ENCODE measurements at places on chromosomes 7 and 10.
A peak's percentile ranks its signal among the peaks of the same experiment; 100 is the strongest.

- DNase-seq = no peak
These were observed 3.9 kb upstream of the HOXA2 start for GRCh38 chr7:27106181-27106900.

- DNase-seq = no peak
These were observed 27.8 kb downstream of the CRHR2 start for GRCh38 chr7:30654296-30655090.

- no peak for DNase-seq
These were observed 148.4 kb downstream of the CREB5 start for GRCh38 chr7:28560767-28561166.

- DNase-seq = peak; percentile 22
These were observed 16.5 kb downstream of the DENND11 start for GRCh38 chr7:141685285-141686023.

GRCh38 chr10:104351061-104351702 is 2.5 kb upstream of the CFAP58 start:
- no peak for DNase-seq

DNA sequence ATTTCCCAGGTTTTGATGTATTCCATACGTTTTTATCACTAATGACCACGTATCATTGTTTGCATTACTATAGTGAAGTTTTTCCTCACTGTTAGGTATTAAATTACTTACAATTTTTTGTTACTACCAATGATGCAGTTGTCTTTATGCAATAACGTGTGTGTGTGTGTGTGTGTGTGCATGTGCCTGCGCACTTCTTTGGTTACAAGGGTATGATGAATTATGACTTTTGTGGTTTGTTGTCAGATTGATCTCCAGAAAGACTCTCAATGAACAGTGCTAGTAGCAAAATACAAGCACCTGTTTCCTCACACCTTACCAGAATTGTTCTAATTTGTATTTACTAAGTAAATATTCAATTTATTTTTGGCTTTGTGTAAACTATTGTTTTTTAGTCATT is 51.5 kb downstream of the MCMBP start:
- no peak for DNase-seq

- DNase-seq = no peak
These were observed 866.4 kb downstream of the LRMDA start for GRCh38 chr10:76297780-76298281.

DNA sequence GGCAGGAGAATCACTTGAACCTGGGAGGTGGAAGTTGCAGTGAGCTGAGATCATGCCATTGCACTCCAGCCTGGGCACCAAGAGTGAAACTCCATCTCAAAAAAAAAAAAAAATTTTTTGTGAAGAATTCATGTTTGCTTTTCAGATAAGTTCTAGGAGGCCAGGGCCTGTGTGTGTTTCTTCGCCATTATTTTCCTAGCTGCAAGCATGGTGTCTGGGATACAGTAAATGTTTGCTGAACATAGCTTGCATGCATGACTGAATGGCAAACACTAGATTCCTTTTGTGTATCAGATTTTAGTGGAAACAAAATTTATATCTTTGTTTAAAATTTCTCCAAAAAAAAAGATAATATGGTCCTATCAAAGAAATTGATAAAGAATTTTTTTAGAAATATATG is 9.7 kb upstream of the MACC1 start:
- DNase-seq = no peak

DNA sequence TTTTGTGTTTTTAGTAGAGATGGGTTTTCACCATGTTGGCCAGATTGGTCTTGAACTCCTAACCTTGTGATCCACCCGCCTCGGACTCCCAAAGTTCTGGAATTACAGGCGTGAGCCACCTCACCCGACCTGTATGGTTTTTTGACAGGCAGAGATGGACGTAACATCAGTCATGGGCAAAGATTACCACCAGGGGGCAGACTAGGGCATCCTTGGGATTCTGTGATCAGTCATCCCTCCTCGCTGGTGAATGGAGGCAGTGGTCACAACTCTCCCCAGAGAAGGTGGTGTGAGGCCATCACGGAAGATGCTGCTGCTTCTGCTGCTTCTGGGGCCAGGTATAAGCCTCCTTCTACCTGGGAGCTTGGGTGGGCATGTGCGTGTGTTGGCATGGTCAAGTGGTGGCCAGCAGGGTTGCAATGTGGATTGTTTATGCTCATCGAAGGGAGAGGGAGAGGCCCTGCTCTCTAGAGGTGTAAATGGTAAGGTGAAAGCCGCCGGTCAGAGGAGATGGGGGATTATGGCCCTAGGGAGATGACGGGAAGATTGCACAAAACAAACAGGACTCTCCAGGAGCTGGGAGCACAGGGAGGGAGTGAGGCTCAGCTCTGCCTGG is 122.7 kb upstream of the PRSS1 start:
- DNase-seq = no peak

DNA sequence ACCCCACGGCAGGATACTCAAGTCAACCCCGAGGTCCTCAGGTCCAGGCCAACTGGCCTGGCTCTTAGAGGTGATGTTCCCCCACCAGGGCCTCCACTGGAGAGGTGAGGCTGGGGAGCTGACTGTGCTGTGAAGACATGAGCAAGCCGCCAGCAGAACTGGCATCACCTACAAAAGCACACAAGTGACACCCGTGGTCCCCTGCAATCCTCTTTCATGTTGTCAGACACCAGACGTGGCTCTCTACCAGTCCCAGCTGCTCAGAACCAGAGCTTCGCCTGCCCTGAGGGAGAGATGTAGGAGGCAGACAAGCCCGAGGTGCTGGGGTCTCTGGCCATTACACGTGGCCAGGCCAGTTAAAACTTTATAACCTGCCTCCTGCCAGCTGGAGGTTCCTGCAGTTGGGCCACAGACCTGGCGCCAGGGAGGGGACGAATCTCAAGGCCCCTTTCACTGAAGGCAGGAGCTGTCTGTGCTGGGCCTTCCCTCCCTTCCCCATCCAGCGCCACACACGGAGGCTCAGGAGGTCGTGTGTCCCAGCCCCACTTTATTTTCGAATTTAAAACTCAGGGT is 2.2 kb downstream of the COMTD1 start:
- no peak for DNase-seq

- no peak for DNase-seq
These were observed 220.0 kb upstream of the DPP6 start for GRCh38 chr7:153832160-153832559.

DNA sequence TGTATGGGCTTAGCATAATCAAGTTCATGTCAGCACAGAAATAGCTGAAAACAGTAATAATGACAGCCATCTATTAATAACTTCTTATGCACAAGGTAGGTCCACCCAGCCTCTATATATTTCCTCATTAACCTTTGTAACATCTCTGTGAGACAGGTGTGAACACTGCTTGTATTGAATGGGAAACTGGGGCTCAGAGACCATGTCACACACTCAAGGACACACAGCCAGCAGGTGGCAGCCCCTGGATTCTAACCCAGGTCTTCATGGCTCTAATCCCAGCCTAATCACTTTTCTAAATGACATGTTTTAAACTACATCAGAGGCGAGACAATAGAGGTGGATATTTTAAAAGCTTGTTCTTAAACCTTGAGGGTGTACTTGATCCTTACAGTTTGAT is 591.4 kb downstream of the PARD3 start:
- DNase-seq = no peak

GRCh38 chr10:34327184-34327583 is 487.9 kb downstream of the PARD3 start:
- DNase-seq = no peak
